NCI-H460 (cell line): ENCODE measurements at places on chromosomes 1 and 21.

GRCh38 chr1:209884665-209885117, 53.3 kb upstream of the SYT14 start:
- peak; percentile 85 for DNase-seq

DNA sequence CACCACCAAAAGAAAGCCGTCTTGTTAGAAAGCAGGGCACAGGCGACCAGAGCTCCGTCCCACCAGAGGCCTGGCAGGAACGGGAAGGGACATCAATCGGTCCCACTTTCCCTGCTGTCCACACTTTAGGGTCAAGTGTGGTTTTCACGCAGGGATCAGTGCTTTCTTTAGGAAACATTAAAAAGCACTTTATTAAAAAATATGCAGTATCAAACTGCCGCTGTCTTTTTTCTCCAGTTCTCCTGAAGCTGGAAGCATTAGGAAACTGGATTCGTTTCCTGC, 437 bp downstream of the IFNLR1 start:
- DNase-seq: no peak

- peak; percentile 71 for DNase-seq
Observed at GRCh38 chr1:204791453-204792353, 79.0 kb upstream of the NFASC start.

DNA sequence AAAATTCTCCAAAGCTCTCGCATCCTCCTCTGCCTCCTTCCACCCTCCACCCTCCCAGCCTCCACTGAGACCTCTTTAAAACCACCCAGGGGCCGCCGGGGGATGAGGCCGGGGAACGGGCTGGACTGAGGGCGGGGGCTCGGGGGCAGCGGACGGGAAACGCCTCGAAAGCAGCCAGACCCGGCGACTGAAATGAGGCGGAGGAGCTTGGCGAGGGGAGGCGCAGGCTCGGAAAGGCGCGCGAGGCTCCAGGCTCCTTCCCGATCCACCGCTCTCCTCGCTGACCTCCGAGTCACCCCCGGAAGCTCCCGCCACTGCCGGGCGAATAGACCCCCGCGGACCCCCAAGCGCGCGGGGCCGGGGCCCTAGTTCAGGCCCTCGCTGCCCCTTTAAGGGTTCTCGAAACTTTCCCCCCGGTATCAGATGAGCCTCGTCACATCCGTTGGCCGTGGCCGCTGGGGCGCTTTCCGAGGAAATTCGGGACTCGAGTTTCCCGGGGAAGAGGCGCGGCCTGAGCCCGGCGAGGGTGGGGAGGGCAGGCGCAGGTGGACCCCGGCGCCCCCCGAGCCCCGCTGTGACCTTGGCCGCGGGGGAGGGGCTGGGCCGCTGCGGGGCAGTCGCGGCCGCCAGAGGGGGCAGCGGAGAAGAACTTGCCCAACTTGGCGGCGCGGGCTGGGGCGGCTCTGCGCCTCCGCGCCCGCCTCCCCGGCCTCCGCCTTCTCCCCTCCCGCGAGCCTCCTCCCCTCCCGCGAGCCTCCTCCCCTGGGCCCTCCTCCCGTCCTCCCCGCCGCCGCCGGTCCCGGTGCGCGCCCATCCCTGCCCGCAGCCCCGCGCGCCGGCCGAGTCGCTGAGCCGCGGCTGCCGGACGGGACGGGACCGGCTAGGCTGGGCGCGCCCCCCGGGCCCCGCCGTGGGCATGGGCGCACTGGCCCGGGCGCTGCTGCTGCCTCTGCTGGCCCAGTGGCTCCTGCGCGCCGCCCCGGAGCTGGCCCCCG, at the start of gene BACE2:
Gene BACE2, plus strand, starts transcription at position 813 of the 995 bp plus-strand sequence. Its CDS starts 104 bp downstream, at position 917.
- DNase-seq: peak; percentile 67

GRCh38 chr1:32733582-32734321, 31.2 kb upstream of the SYNC start:
- DNase-seq: no peak

GRCh38 chr1:234262754-234263105, 110.5 kb upstream of the COA6 start:
- DNase-seq: no peak

DNA sequence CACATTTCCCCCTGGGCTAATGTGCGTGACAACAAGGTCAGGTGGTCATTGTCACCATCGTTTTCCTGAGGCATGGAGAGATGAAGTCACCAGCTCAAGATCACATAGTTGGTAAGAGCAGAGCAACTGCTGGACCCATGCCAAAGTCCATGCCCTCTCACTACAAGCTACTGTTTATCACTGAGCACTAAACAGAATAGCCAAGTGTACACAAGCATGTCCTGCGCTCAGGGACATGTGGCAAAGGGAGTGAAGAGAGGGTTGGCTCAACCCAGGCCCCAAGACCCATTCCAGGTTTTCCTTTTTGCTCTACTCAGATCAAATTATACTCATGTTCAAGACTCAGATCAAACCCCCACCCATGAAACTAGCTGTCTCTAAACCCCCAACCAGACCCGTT, 20.8 kb downstream of the LRRC52 start:
- DNase-seq: no peak

- no peak for DNase-seq
Observed at GRCh38 chr1:161083748-161084596, 5.4 kb downstream of the NECTIN4 start.

DNA sequence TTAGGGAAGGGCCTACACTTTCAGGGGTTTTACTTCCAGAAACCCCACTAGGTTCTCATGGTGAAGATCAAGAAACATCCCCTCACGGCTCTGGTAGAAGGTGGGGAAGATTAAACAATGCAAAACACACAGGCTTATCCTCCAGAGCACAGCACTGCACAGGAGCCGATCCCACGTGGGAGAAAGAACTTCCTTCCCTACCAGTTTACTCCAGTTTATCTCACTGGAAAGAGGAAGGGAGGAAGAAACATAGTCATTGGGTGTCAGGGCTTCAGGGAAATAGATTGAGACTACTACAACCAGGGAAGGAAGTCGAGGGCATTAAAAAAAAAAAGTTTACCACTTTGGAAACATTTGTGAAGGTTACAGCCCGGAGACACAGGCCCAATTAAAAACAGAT, 164.4 kb downstream of the NTPCR start:
- no peak for DNase-seq

DNA sequence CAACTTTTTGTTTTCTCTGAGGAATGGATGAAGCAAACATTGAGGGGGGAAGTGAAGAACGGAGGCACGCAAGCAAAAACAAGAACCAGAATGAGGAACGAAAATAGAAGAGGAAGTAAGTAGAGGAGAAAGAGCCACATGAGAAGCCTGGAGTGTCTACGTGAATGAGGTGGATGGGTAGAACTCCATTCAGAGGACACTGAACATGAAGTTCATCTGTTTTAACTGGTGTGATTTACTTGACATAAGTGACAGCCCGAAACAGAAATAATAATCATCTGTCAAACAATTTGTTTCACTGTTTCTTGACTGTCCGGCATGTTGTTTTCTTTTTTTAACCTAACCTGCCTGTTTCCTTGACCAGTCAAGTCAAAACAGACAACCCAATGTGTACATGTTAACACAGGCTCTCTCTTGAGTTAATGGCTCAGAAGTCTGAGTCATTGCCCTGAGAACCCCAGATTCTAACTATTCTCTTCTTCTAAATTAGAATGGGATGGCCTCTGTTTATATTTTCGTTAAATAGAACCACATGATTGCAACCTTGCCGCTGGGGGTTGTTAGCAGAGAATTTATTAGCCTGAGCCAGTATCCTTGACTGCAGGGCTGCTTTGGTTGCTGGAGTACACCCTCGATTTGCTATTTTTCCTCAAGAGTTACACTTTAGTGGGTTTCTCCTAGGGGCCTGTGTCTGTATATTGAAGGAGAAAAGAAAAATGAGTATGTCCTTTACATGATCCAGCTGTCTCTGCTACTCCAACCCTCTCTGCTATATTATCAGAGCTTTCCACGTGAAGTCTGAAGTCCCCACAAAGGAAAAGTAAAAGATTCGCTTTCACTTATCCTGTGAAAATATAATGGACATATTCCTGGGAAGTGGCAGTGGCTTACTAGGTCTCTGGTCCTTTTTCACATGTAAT, 151.7 kb downstream of the ZC3H11B start:
- DNase-seq: no peak

DNA sequence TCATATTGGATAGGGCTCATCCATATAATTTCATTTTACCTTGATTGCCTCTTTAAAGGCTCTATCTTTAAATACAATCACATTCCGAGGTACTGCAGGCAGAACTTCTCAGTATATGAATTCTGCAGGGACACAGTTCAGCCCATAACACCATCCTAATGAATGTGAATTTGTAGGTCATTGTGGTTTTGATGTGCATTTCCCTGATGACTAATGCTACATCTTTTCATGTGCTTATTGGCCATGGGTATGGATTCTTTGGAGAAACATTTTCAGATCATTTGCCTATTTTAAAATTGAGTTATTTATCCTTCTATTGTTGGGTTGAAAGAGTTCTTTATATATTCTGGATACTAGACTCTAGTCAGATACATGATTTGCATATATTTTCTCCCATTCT, 9.6 kb upstream of the RPS6KC1 start:
- no peak for DNase-seq

DNA sequence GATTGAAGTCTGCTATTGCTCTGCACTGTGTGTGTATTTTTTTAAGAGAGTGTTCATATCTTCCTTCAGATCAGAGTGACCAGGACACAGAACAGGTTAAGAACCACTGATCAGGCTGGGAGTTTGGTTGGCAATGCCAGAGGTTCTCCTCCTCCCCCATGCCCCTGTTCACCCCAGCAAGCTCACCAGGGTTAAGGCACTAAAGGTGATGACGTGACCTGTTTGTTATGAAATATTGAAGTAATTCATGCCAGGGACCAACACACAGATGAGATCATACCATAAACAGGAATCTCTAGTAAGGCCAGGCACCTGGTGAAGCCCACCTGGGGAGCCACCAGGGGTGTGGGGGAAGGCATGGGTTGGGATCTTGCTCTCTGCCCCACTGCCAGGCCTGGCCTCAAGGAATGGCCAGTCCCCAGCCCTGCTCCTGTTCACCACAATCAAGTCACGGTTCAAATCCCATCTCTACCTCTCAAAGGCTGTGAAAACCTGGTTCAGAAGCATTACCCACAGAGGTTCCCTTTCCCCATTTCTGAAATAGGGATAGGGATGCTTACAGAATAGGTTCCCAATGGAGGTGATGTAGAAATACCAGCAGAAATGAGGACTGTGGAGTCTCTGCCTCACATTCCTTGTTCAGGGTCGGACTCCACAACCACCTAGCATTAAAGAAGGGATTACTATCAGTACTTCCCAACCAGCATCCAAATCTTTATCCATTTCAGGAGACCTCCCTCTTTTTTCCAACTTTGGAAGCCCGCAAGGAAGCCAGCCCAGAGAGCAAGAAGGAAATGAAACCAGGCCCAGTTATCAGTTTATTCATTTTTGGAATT, 2.4 kb downstream of the ID3 start:
- no peak for DNase-seq

GRCh38 chr1:53552981-53553733, 94.0 kb downstream of the DMRTB1 start:
- DNase-seq: no peak

DNA sequence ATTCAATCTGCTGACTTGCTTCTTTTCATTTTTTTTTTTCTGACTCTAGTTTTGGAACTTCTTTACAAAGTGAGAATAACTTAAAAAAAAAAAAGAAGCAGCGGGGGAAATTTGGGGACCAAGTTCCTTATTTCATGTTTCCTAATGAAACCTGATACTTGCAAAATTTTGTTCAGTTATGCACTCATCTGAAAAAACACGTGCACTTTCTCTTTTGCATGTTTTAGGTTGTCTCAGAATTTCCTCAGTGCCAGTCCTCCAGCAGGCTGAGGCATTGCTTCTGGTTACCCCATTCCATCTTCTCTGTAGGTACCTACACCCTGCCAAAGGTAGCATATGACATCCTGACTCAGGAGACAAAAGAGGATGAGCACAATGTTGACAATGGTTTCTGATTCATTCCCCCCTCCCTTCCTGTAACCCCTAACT, 299.7 kb downstream of the GRIK1 start:
- no peak for DNase-seq

DNA sequence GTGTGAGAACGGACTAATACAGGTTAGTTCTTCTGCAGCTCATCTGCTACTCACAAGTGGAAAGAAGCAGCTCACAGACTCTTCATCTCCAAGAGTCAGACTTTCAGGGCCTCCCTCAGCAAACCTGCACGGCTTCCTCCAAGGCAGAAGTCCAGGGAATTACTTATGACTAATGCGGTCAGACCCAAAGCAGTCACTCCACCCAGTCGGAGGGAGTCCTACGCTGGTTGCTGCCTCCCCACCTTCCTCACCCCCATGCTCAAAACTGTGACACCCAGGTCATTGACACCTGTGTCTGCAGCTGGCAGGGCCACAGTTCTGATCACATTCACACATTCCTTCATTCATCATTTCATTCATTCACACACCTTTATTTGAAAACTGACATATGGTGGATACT, 38.4 kb upstream of the PRDM2 start:
- DNase-seq: no peak

DNA sequence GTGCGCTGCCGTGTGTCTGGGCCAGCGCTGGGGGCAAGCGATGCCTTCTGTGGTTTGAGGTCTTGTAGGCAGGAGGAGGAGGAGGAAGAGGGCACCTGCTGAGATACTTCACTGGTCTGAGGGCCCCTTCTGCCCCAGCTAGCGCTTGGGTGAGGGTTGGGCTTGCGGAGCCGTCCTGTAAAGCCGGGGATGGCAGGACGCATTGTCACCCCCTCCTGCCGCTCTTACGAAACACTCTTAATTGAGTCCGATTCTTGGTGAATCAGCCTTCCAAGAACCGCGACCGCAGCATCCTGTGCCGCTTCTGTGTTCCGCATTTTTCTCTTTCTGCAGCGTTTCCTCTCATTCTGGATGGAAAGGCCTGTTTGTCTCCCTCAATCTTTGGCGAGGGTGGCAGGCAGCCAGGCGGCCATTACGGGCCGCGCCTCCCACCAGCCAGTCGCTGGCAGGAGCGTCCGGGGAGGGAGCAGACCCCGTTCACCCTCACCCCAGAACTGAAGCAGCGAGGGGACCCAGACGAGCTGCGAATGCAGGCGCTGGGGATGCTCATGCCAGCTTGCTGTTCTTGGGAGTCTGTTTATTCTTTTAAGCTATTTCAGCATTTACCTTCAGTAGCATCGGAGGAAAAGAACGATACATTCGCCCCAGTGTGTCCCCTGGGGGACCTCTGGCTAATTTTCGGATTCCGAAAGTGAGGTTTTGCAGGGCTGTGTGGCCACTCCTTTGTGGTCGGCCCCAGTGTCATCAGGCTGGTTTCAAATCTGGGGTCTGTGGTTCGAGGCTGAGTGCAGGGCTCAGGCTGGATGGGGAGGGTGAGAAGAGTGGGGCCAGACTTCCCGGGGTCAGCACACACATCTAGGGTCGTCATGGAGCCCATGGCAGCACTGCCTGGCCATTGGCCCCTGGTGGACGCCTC, 62.7 kb downstream of the SKI start:
- no peak for DNase-seq

DNA sequence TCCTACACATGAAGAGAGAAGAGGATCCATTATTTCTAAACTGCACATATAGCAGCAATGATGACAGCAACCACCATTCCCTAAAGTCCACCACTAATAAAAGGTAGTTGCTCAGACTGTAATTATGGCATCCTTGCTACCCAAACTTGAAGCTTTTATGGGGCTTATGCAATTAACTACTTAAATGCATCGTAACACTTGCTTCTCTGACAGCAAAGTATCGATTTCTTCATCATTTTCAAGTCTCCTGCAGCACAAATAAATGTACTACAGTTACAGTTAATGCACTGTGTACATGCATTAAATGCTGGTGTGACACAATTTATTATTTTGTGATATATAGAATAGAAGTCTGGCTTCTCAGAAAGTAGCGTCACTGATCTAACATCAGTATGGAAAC, 241.7 kb downstream of the USH2A start:
- DNase-seq: no peak

- no peak for DNase-seq
Observed at GRCh38 chr1:177287994-177288393, 117.2 kb downstream of the BRINP2 start.

GRCh38 chr1:51283979-51284378, 46.4 kb downstream of the TTC39A start:
- no peak for DNase-seq

GRCh38 chr1:46013581-46013980, 118.8 kb downstream of the PIK3R3 start:
- DNase-seq: no peak
